ENCODE measurements at places on chromosomes 1 and 21.

DNA sequence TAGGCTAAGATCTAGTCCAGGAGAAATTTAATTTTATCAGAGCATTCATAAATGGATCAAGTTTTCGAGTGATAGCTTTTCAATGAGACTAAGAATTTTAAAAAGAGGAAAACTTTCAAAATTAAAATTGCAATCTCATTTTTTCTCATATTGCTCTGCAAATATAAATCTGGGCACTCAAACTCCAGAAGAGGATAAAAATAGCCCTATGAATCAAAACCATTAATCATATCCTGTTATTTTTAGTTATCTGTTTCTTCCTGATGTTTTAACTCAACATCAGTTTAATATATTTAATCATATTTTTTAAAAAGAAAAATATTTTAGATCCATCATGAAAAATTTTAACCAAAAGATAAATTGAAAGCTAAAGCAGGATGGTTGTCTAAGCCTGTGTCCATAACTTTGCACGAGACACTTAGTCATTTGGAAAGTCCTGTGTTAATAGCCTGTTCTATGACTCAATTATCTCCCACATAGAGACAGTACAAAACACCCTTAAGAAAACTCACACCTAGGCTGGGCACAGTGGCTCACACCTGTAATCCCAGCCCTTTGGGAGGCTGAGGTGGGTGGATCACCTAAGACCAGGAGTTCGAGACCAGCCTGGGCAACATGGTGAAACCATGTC, 17.1 kb upstream of the PRRC2C start:
- no peak for DNase-seq

- no peak for DNase-seq
These were observed 33.1 kb downstream of the BCL9 start for GRCh38 chr1:147574401-147574800.

GRCh38 chr1:152190589-152190988, 31.6 kb upstream of the RPTN start:
- DNase-seq, result no peak

DNA sequence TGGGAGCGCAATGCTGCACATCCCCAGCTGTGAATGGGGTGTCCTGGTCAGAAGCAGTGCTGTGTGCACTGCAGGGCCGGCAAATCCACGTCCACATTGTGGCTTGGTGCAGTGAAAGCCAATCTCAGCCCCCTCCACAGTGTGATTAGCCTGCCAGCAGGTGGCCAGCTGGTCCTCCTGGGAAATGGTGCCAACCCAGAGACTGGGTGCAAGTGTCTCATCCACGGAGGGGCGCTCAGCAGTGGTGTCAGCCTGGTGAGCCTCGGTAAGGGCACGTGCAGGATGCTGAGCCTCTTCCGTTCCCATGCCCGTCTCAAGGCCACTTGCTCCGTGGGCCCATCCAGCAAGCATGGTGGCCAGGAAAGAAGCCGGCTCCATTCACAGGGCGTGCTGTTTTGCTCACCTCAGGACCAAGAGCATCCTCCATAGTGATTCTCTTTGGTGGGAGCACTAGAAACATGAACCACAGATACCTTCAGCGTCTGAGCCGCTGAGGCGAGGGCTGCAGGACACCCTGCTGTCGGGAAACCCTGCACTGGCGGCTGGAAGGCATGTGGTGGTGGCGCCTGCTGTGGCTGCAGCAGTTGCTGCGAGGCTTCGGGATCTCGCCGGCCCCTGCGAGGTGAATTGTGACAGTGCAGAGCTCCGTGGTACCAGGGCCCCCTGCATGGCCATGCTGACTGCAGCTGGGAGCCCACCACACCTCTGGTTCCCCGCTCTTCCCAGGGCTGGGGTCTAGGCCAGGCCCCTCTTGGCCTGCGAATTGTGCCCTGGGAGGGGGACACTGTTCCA, 2.0 kb upstream of the SMYD3 start:
- no peak for DNase-seq

- no peak for DNase-seq
These were observed 12.1 kb downstream of the LGR6 start for GRCh38 chr1:202205523-202206190.

DNA sequence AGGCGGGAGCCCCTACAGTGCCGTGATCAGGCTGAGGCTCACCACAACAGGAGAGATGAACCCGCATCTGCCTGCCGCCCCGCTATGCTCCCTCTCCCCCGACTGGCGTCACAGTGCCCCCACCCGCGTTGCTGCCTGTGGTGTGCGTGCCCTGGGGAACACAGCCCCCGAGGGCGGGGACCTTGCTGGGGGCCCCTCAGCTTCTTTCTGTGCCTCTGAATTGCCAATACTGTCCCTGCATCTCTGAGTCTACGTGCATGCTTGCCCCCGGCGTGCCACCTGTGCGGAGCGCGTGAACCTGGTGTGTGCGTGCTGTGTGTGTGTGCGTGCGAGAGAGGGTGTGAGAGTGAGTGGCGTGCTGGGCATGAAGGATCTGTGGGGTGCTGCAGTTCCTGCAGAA, 10.3 kb downstream of the PARS2 start:
- no peak for DNase-seq

DNA sequence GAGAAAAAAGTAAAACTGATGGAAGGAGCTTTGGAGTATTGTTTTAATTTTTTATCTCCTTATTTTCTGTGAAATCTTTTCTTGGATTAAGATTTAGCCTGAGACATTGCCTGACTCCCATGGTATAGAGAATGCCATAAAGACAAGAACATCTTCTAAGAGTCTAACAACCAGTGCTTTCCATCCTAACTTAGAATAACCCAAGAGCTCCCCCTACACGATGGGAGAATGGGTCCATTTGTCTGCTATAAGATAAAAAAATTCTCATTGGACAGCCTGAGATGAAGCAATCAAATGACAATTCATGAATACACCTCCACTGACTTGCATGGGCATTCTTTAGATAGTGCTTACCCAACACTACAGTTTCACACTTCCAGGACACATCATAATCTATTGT, 478.1 kb downstream of the TTLL7 start:
- DNase-seq, result no peak

DNA sequence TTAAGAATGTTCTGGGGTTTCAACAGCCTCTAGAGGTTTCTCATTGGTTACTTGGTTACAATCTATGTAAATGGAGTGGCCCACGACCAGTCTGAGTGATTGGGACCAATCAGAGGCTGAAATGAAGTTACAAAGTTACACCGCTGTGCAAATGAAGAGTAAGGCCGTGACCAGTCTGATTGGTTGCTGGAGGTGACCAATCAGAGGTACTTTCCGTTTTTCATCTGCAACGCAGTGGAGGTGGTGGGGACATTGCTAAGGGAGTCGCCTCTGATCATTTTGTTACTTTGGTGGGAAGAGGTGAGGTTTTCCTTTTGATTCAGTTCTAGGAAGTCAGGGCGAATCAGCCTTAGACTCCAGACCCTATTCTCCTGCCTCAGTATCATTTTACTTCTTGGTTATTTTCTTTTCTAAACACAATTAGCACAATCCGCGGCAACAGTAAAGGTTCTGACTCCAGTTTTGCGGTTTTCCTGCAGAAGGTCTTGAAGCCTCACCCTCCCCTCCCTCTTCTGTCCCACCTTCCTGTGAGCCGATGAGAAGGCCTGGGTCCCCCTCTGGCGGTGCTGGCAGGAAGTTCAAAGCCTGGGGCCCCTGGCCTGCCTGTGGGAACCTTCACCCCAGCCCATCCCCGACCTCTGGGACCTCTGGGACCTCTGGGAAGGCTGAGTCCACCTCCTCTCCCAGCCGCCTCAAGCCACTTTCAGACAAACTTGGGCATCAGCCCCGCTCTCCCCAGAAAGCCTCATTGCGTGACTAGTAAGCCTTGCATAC, 38.7 kb upstream of the TTC34 start:
- no peak for DNase-seq

DNA sequence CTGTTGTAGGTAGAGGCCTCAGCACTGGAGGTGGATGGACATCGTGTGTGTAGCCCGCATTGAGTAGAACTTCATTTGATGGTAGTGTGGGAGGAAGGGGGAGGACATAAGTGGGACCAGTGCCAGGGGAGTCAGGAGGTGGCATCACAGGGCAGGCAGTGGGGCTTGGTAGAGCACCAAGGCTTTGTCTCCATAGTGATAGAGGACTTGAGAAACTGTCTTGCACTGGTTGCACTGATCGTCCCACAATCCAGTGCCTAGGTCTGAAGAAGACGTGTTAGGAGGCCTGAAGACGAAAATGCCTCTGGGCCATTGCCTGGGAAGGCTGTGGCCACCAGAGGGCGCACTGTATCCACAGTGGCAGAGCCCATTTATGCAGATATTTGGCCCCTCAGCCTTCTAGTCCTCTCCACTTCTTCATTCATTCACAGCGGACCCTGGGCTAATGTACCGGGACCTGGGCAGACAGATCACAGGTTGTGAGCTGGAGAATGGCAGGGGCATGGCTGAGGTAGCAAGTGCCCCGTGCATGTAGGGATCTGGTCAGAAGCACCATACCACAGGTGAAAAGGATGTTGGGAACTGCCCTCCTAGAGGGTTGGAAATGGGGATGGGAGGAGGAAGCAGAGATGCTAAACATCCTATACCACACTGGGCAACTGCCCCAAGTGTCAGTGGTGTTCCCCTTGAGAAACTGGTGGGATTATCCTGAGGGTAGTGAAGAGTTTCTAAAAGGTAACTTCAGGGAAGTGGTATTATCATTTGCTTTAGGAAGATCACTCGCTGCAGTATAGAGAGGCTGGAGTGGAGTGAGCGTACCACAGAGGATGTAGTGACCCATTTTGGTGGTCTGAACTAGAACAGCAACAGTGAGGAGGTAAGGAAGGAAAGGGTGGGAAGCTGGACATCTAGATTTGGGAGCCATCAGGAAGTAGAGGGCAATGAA, 95.3 kb downstream of the PIK3R3 start:
- DNase-seq, result no peak

- DNase-seq, result no peak
These were observed 278.9 kb downstream of the RYR2 start for GRCh38 chr1:237320890-237321289.
